Nucleus accumbens (tissue), 56 donors: ENCODE measurements at places on chromosomes 2 and 18.

DNA sequence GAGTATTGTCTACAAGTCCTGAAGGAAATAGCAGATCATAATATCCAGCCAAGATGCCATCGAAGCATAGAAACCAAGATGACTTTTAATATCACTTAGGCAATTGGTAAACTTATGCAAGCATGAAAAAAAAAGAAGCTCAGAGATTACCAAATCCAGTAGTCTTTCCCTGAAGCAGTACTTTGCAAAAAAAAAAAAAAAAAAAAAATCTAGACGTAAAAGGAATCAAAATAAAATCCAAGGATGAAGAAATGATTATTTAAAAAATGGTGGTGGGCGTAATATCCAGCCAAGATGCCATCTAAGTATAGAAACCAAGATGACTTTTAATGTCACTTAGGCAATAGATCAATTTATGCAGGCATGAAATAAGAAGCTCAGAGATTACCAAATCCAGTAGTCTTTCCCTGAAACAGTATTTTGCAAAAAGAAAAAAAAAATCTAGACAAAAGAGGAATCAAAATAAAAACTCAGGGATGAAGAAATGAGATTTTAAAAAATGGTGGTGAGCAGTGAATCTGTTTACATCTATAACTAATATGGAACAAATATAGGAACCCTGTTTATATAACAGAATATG, 108.8 kb downstream of the GYPC start:
- DNase-seq: no peak

DNA sequence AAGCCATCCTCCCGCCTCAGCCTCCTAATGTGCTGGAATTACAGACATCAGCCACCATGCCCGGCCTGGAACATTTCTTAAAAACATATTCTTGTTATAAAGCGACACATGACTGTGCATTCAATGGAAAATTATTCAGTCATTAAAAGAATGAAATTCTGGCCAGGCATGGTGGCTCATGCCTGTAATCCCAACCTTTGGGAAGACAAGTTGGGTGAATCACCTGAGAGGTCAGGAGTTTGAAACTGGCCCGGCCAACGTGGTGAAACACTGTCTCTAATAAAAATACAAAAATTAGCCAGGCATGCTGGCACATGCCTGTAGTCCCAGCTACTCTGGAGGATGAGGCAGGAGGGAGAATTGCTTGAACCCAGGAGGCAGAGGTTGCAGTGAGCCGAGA, 21.6 kb upstream of the RPRD1A start:
- DNase-seq: no peak

GRCh38 chr2:198314559-198315153, 510.3 kb downstream of the PLCL1 start:
- no peak for DNase-seq

DNA sequence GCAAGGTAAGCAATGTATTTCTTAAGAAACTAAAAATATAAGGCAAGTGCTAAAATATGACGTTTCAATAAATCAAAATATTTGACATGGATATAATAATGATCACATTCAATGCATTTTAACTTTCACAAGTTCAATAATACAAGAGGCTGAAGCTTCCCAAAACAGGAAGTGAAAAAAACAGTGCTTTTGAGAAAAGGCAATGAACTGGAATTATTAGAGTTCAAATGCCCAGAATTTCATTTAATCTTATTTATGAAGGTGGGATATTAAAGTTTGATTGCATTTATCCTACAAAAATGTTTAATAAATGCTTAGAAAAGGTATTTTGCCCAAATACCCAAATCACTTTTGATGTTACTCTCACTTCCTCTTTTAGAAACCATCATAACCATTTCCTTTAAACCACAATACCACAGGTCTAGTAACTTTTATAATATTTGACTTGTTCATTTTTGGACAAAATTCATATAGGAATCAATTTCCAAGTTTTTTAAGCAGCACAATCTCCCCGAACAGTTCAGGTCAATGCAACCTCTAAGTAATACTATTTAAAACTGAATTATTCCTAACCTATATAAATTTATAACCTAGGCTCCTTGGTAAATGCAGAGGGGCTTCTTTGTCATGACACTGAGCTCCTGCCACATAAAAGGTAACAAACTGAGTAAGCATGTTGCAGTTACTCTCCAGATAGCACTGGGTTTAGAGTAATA, 2.1 kb downstream of the NCKAP1 start:
- no peak for DNase-seq

GRCh38 chr2:105732955-105733607, 11.6 kb upstream of the NCK2 start:
- DNase-seq: no peak

GRCh38 chr2:13218205-13218604, 501.5 kb downstream of the TRIB2 start:
- no peak for DNase-seq

GRCh38 chr18:45007531-45007930, 326.8 kb downstream of the SETBP1 start:
- DNase-seq: no peak

GRCh38 chr18:62663731-62664336, 51.5 kb upstream of the PHLPP1 start:
- DNase-seq: no peak
